Fibroblast of mammary gland (primary cell): ENCODE measurements at places on chromosomes 3 and 15.
A peak's percentile ranks its signal among the peaks of the same experiment; 100 is the strongest.

DNA sequence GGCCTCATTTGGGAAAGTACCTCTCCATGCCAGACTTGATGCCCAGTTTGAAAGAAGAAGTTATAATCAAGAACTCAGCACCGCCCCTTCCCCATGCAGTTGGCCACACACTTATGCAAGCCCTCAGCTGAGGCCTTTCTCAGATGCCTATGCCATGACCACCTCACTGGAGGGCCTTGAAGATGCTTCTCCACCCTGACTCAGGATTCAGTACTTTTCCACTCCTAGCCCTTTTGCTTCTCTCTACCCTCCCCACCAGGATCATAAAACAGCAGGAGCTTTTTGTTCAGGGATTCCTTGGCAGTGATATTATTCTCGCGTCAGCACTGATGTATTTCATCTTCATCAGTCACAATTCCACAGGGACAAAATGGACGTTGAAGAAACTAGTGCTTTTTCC lies 313.5 kb downstream of the PYDC2 start:
- DNase-seq, result peak; percentile 93

GRCh38 chr3:66138336-66139313 lies 82.2 kb upstream of the SLC25A26 start:
- DNase-seq, result peak; percentile 79

- no peak for DNase-seq
Observed at GRCh38 chr3:55242921-55243320, 244.2 kb downstream of the WNT5A start.

GRCh38 chr15:30038667-30039523 lies 43.9 kb upstream of the GOLGA8J start:
- no peak for DNase-seq

- no peak for DNase-seq
Observed at GRCh38 chr3:157294491-157294890, 134.5 kb upstream of the CCNL1 start.

- no peak for DNase-seq
Observed at GRCh38 chr3:67484085-67484484, 170.3 kb downstream of the SUCLG2 start.

- peak; percentile 83 for DNase-seq
Observed at GRCh38 chr3:138081371-138082084, 33.9 kb downstream of the DZIP1L start.

DNA sequence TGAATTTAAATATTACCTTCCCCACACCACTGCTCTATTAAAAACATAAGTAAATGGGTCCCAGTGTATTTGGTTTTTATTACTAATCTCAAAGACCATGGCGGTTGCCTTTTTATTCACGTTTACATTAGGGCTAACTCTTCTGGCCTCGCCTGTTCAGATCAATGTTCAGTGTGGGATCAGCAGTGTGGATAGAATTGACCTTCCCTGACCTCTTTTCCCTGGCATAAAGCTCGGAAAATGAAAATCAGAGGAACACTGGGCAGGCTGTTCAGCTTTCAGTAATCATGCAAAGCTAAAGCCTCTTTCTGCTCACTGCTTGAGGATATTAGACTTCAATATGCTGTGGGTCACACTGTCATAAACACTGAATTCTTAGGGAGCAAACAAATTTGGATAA lies 422.6 kb upstream of the ONECUT1 start:
- DNase-seq, result no peak
